ENCODE measurements at places on chromosomes 1 and 21.

DNA sequence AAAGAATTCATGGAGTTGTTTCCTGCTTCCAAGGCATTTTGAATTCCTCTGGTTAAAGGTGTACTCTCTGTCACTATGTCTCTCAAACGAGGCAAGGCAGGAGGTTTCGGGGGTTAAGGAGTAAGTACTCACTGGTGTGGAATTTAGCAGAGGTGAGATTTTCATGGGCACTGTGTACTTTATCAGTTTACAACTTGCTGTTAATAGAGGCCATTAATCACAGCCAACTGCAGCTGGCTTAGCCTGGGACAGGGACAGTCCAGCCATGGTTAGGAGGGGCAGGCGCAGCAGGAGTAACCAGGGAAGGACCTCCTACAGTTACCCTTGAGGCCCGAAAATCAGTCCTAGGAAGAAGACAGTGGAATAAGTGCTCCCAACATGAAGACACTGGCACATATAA lies 18.1 kb upstream of the TMEM9 start:
- no peak for DNase-seq

DNA sequence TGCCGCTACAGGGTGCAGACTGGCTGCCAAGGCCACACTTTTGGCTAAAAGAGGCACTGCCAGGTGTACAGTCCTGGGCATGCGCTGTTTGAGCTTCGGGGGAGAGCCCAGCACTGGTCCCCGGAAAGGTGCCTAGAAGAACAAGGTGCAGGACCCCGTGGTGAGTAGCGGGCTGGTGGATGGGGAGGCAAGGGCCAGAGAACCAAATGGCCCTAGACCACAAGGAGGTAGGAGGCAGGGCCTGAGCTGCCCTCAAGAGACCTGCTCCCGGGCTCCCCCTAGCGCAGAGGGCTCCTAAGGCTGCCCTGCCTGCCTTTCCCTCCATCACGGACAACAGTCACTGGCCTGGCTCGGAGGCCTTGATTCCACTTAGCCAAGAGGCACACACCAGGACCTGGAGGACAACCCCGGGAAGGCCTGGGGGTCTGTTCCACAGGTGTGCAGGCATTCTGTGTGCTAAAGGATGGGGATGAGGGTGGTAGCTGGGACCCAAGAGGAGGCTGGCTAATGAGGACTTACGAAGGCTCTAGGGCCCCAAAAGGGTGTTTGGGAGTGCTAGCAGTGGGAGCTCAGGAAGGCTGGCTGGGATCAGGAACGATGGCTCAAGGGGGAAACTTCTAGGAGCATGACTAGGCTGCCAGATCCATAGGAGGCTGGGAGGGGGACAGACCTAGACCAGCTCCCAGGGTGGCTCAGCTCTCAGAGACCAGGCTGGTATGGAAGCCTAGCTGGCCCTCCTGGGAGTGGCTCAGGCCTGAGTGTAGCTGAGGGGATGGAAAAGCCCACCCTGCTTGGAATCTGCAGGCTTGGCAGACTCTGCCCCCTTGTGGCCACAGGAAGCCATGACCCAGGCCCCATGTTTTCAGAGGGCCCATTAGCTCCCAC lies 742 bp downstream of the ARTN start:
- peak; percentile 42 for DNase-seq

DNA sequence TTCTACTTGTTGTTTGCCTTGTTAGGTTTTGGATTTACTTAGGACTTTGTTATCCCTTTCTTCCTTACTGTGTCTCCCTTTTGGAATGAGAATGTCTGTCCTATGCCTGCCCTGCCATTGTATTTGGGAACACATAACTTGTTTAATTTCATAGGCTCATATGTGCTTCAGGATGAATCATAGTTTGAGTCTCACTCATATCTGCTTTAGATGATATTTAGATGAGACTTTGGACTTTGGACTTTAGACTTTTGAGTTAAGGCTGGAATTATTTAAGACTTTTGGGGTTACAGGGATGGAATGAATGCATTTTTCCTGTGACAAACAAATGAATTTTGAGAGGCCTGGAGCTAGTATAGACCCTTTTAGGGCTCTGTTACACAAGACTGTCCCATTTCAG lies 33.4 kb downstream of the PSMG1 start:
- DNase-seq = no peak

DNA sequence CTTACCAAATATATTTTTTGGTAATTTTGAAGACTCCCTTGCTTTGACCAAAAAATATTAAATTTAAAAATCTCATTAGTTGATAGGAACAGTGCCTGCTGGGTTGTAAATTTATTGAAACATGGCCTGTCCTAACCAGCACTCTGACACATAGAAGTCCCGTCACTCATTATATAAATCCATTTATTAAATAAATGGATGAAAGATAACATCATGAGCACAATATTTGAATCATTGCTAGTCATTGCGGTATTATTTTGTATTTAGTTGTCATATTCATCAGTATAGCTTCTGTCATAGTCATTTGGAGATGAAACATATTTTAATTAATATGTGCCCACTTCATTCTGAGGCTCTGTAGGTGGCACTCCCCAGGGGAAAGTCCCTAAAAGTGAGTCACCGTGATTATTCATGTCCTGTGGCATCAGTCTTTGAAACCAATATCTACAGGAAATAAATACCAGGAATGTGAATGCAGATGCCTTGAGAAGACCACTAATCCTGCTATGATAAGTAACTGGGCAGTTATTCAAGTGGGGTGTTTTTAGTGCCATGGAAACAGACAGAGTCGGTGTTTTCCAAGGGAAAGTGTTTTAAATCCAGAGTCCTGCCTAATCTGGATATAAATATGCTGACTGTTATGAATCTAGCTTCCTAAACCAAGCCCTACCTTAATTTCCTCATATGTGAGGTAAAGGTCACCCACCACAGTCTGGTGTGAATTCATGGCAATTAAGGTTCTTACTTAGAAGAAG lies 302.0 kb downstream of the DUSP10 start:
- peak; percentile 73 for DNase-seq

GRCh38 chr1:224726441-224727182 lies 110.5 kb downstream of the CNIH3 start:
- DNase-seq = no peak

GRCh38 chr1:14090062-14090461 lies 390.1 kb downstream of the PRDM2 start:
- DNase-seq = no peak

DNA sequence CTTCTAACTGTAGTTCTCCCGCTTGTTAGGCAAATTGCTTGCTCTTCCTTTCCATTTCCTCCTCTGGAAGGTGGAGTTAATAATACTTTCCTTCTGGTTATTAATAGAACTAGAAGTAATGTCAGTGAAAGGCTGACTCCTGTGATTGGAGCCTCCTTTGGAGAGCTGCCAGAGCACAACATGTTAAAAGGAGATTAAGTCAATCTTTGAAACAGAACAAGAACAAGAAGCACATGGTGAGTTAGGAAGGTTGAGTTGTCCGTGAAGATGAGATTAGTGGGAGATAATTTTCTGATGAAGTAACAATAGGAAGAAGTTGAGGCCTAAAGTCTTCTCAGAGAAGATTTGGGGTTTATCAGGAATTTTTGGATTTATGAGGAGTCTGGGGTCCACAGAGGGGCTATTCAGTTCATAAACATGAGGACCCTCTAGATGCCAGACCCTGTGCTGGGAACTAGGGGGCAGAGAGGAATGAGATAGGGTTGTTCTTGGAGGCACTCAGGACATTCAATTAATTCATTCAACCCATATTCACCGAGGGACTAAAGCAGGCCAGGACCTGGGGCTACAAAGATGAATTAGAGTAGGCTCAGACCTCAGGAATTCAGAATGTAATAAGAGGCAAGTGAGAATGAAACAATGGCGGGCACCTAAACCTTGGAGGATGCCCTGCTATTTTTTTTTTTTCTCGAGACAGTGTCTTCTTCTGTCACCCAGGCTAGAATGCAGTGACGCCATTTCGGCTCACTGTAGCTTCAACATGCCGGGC lies 40.7 kb upstream of the DHCR24 start:
- DNase-seq = no peak

DNA sequence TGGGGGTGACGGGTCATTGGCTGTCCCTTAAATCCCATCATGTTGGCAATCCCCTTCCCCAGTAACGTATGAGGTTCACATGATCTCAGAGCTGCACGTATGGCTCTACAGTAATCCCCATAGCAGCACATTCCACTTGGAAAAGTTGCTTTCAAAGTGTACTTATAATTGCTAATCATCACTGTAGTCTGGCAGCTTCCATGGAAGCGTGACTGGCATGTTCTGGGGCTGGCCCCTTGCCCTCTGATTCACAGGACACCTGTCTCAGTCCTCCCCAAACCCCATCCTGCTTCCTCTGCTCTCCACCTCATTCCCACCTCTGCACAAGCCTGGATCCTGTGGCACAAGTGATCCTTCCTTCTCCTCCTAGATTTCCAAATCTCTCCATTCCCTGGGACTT lies 102.2 kb downstream of the TSEN15 start:
- DNase-seq = no peak

DNA sequence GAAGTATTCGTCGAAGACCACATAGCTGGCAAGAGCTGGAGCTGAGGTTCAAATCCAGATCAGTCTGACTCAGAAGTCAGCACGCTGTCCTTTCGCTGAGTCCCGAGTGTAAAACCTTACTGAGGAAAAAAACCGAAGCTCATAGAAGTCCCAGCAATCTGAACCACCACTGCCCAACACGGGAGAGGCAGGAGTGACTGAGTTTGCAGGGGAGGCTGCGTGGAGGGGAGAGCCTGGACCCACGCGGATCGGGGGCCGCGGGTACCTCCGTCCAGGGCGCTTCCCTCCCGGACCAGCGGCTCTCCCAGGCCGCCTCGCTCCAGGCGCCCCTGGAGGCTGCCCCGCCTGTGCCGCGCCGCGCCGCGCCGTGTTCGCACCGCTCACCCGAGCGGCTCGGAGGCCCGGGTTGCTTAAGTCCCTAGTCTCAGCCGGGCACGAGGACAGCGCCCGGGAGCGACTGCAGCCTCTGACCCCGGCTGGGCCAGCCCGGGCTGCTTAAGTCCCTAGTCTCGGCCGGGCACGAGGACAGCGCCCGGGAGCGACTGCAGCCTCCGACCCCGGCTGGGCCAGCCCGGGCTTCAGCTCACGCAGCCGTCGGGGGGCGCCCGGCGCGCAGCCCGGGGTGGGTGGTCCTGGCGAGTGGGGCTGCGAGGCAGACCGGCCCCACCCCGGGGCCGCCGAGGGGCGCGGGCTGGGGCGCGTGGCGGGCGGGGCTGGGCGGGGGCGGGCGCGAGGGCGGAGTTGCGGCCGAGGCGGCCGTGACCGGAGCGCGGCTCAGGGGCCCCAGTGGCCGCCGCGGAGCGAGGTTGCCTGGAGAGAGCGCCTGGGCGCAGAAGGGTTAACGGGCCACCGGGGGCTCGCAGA lies at the start of gene ADAMTSL4:
Gene ADAMTSL4 (plus strand): TSS at position 777 of the 864 bp plus-strand sequence. CDS start 2,881 bp downstream, outside the sequence.
- DNase-seq = no peak

GRCh38 chr1:12244078-12244477 lies 14.2 kb downstream of the VPS13D start:
- peak; percentile 9 for DNase-seq

- no peak for DNase-seq
Observed at GRCh38 chr1:153538315-153538821, 2.4 kb downstream of the S100A5 start.

GRCh38 chr1:180253585-180254495 lies 23.8 kb downstream of the LHX4 start:
- no peak for DNase-seq

GRCh38 chr1:220873868-220874655 lies 5.2 kb upstream of the HLX start:
- DNase-seq = no peak

All from CD4-positive, alpha-beta T cell treated with Interleukin-2 at 100 ng/mL for 4 hours (primary cell).